A549 treated with Mapracorat at 1 μM for 4 hours (cell line): ENCODE measurements at places on chromosomes 2 and 18. TPM values are rescaled to one million over a fixed set of nuclear protein-coding genes. Genes with fewer than 3 reads are reported as not detected.

The MOCOS gene
- total RNA-seq = 2.6 to 3.0 TPM (median 2.7 TPM) in 5 replicates

The MRPS9 gene
- total RNA-seq = 28.8 to 34.6 TPM (median 32.1 TPM) in 5 replicates

The IL36A gene
- total RNA-seq = not detected in 5 replicates

The KIAA2012 gene
- not detected in 5 replicates for total RNA-seq

The OR6B2 gene
- not detected in 5 replicates for total RNA-seq

The WNT10A gene
- total RNA-seq = 0.10 to 0.16 TPM (median 0.12 TPM) in 4 of 5 replicates, not detected in the other

The CXCR4 gene
- 0.21 to 0.76 TPM (median 0.52 TPM) in 5 replicates for total RNA-seq

The CCDC178 gene
- total RNA-seq = not detected in 5 replicates

The UGT1A4 gene
- total RNA-seq = 0.07 to 0.12 TPM in 2 of 5 replicates, not detected in the others

The CERS6 gene
- total RNA-seq = 14.2 to 16.8 TPM (median 16.4 TPM) in 5 replicates
